ENCODE measurements at places on chromosomes 4 and X.

DNA sequence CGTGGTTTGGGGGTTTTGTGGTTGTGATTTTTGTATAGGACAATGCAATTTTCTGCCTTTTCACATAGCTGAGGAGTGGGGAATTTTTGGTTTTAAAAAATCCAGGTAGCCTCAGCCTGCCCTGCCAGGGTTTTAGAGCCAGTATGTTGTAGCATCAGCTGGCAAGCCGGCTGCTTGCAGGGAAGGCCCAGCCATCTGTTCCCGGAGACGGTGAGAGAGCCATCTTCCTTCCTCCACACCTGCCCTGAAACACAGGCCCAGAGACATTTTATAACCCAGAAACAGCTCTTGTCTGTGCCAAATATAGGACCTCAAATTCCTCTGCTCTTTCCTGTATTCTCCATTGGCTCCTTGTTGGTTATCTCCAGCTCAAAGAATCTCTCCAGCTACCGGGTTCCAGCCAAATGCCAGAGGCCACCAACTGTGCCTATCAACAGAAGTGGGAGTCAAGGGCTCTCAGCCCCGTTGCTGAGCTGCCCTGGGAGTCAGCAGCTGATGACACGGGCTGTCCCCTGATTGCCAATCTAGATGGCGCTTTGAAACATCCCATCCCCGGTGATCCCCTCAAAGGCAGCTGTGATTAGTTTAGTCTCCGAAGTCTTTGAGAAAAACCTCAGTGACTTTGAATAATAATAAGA lies 595.2 kb downstream of the MID1IP1 start:
- DNase-seq, result no peak

- no peak for DNase-seq
Measured at GRCh38 chr4:169225812-169226211, 44.9 kb downstream of the SH3RF1 start.

DNA sequence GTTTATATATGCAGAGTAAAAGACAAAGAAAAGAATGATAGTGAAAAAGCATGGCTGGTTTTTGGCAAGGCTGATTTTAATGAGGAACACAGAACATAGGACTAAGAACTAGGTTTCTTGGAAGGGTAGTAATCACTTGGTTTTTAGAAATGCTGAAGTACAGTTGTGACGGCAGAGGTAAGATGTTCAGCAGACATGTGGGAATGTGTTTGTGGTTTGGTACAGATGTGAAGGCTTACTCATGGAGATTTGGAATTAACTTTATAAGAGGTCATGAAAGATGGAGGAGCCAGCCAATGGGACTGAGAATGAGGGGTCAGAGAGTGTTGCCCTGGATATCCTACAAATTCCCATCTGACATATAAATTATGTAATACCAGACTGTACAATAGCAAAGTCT lies 243.6 kb downstream of the NPFFR2 start:
- DNase-seq, result no peak

- DNase-seq, result no peak
Measured at GRCh38 chr4:124647599-124647998, 64.9 kb downstream of the ANKRD50 start.

GRCh38 chrX:46569621-46570020 lies 3.9 kb upstream of the CHST7 start:
- no peak for DNase-seq

DNA sequence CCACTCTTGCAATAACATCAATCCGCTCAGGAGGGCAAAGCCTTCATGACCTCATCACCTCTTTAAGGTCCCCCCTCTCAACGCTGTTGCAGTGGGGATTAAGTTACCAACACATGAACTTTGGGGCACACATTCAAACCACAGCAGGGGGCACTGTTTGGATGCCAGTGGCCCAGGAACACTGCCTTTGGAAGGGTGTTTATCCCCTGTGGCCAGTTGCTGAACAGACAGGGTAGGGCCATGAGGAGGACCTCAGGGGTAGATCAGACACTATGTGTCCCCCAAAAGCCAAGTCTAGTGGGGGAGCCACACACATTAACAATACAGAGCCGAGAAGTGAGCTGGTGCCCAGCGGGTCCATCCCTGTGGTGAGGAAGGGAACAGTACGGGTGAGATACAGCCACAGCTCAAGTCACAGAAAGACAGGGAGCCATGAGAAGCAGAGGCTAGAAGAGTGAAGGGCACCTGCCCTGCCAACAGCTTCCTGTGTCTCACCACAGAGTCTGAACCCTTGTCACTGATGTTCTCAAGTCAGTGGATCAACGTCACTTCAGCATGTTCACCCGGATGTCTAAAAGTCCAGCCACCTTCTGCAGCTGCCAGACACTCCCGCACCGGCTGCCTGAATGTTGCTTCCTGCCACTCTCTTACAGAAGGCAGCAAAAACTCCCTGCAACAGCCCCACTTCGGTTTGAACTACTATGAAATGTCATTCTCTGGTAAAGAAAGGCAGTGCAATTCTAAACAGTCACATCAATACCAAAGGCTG lies 19.9 kb upstream of the MXD4 start:
- no peak for DNase-seq

Data from lower lobe of right lung (tissue), 2 donors.